ENCODE measurements at places on chromosomes 4 and X.

- DNase-seq = no peak
Measured at GRCh38 chr4:1759818-1760223, 33.3 kb upstream of the FGFR3 start.

GRCh38 chr4:65670331-65671031, at the start of gene EPHA5:
TSS of gene EPHA5 (minus strand) at chr4:65670489. CDS start at chr4:65669742, 747 bp downstream.
- DNase-seq = no peak

DNA sequence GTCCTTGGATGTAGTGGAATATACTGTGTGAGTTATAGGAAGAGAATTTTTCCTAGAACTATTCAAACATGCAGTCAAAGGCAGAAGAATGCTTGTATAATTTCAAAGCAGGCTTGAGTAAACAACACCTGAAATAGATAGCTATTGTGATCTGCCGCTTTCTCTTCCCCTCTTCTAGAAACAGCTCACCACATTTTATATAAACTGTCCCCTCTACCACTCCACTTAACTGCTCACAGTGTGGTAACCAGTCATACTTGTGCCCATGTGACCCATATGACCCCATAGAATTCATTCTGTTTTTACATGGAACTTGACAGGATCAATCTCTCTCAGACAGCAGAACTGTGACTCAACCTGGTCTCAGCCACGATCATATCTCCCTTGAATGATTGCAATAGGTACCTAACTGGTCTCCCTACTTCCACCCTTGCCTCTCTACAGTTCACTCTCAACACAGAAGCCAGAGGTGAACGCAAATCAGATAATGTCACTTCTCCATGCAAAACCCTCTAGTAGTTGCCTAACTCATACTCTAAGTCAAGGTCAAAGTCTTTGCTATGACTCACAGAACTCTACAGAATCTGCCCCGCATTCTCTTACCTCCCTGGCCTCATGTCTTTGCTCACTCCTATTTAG, 85.6 kb upstream of the EFHC2 start:
- DNase-seq = no peak

- no peak for DNase-seq
Measured at GRCh38 chr4:56768316-56768715, 53.2 kb downstream of the SPINK2 start.

DNA sequence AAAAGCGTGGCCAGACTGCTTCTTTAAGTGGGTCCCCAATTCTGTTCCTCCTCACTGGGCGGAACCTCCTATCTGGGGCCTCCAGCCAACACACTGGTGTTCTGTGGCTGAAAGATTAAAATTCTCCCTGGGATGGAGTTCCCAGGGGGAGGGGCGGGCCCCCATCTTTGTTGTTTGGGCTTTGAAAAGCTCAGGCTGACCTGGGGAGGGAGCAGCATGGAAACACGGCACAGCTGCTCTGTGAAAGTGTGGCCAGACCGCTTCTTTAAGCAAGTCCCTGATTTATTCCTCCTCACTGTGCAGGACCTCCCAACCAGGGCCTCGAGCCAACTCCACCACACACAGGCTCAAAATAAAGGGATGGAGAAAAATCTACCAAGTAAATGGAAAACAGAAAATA, 219.5 kb downstream of the TMEM47 start:
- DNase-seq = no peak

DNA sequence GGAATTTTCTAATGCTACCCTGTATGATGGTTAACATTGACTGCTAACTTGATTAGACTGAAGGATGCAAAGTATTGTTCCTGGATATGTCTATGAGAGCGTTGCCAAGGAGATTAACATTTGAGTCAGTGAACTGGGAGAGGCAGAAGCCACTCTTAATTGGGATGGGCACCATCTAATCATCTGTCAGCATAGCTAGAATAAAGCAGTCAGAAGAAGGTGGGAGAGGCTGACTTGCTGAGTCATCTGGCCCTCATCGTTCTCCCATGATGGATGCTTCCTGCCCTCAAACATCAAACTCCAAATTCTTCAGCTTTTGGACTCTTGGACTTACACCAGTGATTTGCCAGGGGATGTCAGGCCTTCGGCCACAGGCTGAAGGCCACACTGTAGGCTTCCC, 878.5 kb downstream of the PCDH7 start:
- no peak for DNase-seq

DNA sequence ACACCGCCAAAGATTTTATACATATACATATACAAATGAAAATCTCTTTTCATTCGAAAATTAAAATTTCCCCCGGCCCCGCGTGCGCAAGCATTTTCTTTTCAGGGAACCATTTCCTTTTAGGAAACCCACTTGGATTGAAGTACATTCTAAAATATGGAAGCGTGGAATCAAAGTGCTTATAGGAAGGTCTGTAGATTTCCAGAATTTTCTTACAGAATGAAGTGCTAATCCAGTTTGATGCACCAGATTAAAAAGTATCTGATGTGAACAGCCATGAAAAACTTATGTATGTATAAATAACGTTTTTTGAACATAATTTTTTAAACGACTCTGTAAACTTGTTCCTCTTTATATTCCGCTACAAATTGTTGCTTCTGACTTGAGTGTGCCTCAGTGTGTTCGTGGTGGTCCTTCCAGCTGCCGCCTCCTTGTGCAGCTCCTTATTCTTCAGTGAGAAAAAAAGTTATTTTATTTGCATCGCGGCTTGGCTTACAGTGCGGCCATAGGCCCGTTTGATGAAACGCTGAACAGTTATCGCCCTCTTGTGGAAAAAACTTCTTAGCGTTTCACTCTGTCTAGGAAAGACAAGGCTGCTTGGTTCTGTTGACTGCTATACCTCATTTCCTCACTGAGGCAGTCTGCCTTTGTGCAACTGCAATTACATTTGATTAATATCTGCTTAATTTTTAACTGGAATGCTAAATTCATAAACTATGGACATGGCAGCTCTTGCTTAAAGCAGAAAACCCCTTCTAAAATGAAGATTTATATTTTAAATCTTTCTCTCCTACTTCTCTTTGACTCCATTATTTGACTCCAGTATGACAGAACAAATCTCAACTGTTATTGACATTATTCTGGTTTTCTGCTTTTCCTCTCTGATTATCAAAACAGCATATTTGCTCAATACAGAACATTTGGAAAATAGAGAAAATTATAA, 4.7 kb upstream of the NKX6-1 start:
- DNase-seq = no peak

GRCh38 chrX:154142386-154142785, 1.7 kb upstream of the OPN1LW start:
- no peak for DNase-seq

- DNase-seq = no peak
Measured at GRCh38 chr4:173362666-173363065, 8.1 kb upstream of the SAP30 start.

DNA sequence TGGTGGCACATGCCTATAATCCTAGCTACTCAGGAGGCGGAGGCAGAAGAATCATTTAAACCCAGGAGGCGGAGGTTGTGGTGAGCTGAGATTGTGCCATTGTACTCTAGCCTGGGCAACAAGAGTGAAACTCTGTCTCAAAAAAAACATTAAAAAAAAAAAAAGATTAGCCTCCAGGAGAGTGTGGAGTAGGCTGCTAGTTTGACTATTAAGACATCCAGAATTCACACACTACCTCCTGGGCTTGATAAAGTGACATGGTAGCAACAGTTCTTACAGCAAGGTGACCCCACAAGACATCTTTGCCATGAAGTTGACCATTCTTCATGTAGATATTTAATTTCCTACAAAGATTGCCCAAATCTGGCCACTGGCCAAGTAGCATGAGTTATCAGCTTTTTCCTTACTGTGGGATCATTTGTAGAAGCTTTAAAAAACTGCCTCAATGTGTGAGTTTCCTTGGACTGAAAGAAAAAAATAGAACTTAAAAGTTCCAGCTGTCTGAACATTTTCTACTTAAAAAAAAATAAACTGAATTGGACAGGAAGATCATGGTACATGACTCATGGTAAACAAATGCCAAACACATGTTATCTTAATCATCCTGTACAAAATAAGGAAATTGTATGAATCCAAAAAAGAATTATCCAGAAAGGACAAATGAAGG, 35.3 kb upstream of the SPRY1 start:
- no peak for DNase-seq

DNA sequence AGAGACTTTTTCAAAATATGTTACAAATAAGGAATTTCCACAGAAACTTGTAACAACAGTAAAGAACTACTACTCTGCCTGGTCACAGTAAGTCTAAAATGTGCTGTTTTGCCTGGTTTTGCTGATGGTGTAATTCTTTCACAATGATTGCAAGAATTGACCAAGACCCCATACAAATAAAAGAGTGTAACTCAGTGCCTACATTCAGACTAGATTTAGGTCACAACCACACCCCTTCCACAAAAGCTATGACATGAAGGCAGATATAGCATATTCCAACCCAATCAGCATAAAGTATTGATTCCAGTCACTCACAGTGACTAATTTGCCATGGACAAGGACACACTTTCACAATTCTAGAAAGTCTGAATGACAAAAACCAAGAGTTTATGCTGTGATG, 53.7 kb upstream of the TMPRSS11F start:
- no peak for DNase-seq

DNA sequence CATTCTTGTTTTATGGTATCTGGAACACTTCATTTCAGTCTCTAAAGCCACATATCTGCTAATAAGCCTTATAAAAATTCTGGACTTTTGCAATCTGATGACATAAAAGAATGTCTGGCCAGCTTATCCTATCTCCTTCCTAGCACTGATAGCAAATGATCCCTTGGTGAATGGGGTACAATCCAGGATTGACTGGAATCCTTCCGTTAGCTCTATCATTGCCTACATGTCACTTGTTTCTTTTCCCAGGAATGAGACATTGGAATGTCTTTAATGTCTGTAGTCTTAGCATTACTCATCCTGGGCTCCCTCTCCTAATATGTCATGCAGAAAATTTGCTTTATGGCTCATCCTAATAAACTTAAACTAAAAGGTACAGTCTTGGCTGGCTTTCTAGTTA, 14.8 kb upstream of the PABPC4L start:
- no peak for DNase-seq

All from CD8-positive, alpha-beta memory T cell (primary cell).